ENCODE measurements at places on chromosomes 6 and 20. TPM values are rescaled to one million over a fixed set of nuclear protein-coding genes. Genes with fewer than 3 reads are reported as not detected.

GRCh38 chr6:163897669-163898068, 483.2 kb downstream of the QKI start:
- H3K4me1 ChIP-seq, result no peaks in the 10 kb centered on the region
- no peak overlapping the region for H3K27ac ChIP-seq
- DNase-seq, result no peak
- no peak overlapping the region for H3K4me3 ChIP-seq
- H3K36me3 ChIP-seq, result no peaks in the 10 kb centered on the region

The GLP1R gene
- total RNA-seq, result 9.7 TPM

DNA sequence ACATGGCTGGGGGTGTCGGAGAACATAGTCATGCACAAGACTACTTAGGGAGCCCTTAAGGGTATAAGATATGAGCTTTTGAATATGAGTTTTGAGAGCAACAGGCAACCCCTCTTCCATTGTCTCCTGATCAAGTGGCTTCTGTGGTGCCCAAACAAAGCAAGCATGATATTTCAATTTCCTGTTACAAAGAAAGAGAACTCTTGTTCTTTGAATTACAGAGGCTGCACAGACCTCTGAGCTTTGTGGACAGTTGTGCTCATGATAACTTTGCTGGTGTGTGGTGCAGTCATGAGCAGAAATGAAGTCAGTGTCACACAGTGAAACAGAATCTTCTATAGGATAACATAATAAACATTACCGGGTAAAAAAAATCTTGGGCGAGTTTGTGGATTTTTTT, 66.8 kb upstream of the THEMIS start:
- no peak overlapping the region for H3K27ac ChIP-seq
- H3K4me1 ChIP-seq, result no peaks in the 10 kb centered on the region
- DNase-seq, result no peak
- no peaks in the 10 kb centered on the region for H3K27me3 ChIP-seq

DNA sequence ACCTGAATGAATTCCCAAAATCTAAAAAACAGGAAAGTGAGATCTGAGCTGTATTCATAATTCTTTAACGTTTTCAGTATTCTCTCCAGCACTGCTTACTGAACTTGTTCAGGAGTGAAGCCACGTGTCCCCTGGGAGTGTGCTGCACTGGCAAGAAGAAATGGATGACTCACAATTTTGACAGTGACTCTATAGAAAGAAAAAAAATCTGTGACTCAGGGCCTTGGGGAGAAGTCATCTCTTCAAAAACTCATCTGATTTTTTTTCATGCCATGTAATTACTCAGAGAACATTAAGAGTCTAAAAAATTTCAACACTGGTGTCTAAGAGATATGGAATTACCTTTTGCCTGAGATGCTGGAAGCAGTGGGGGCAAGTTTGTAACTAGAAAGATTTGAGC, 39.7 kb downstream of the ANKEF1 start:
- no peaks in the 10 kb centered on the region for H3K36me3 ChIP-seq
- no peak overlapping the region for H3K4me3 ChIP-seq
- no peaks in the 10 kb centered on the region for H3K27me3 ChIP-seq
- no peak overlapping the region for H3K27ac ChIP-seq
- peaks cover 16% of the 10 kb centered on the region for H3K4me1 ChIP-seq
- no peak for DNase-seq

- DNase-seq, result no peak
- H3K36me3 ChIP-seq, result no peaks in the 10 kb centered on the region
- no peak overlapping the region for H3K27ac ChIP-seq
- H3K4me1 ChIP-seq, result no peaks in the 10 kb centered on the region
- H3K27me3 ChIP-seq, result no peaks in the 10 kb centered on the region
These were observed 271.7 kb upstream of the CHD6 start for GRCh38 chr20:41889844-41890224.

GRCh38 chr6:30263734-30264133, 50.5 kb upstream of the TRIM26 start:
- H3K27me3 ChIP-seq, result no peaks in the 10 kb centered on the region
- no peak overlapping the region for H3K27ac ChIP-seq
- no peak for DNase-seq
- H3K36me3 ChIP-seq, result no peaks in the 10 kb centered on the region

DNA sequence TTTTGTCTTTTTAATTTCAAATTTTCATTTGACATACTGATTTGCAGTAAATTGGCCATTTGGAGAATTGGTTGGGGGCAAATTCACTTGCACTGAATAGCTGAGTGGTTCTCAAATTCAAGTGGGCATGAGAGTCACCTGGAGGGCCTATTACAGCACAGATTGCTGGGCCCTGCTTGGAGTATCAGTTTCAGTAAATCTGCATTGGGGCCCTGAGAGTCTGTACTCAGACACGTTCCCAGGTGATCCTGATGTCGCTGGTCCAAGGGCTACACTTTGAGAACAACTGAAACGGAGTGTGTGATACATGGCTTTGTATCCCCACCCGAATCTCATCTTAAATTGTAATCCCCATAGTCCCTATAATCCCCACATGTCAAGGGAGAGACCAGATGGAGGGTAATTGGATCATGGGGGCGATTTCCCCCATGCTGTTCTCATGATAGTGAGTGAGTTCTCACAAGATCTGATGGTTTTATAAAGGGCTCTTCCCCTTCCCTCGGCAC, 115.9 kb downstream of the KLHL32 start:
- H3K4me3 ChIP-seq, result no peak overlapping the region
- no peaks in the 10 kb centered on the region for H3K27me3 ChIP-seq
- no peak for DNase-seq
- H3K4me1 ChIP-seq, result no peaks in the 10 kb centered on the region

GRCh38 chr6:119187596-119187995, 109.1 kb upstream of the FAM184A start:
- no peak overlapping the region for H3K4me3 ChIP-seq
- H3K27ac ChIP-seq, result no peak overlapping the region
- H3K27me3 ChIP-seq, result no peaks in the 10 kb centered on the region
- H3K4me1 ChIP-seq, result no peaks in the 10 kb centered on the region

- H3K36me3 ChIP-seq, result no peaks in the 10 kb centered on the region
- no peak overlapping the region for H3K27ac ChIP-seq
- peaks cover 45% of the 10 kb centered on the region for H3K4me1 ChIP-seq
- peak; percentile 58 for DNase-seq
These were observed 82.4 kb upstream of the TAB2 start for GRCh38 chr6:149235130-149235561.

GRCh38 chr6:46288835-46289234, 118.1 kb upstream of the ENPP5 start:
- H3K4me1 ChIP-seq, result no peaks in the 10 kb centered on the region
- no peaks in the 10 kb centered on the region for H3K27me3 ChIP-seq
- H3K4me3 ChIP-seq, result no peak overlapping the region
- H3K36me3 ChIP-seq, result no peaks in the 10 kb centered on the region
- H3K27ac ChIP-seq, result no peak overlapping the region

The GJA1 gene
- total RNA-seq, result 25.2 TPM

DNA sequence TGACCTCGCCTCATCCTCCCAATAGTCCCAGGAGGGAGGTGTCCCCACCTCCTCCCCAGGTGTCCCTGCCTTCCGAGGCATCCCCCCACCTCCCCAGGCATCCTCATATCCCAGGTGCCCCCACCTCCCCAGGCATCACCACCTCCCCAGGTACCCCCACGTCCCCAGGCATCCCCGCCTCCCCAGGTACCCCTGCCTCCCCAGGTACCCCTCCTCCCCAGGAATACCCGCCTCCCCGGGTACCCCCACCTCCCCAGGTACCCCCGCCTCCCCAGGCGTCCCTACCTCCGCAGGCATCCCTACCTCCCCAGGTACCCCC, 198.9 kb downstream of the SYNDIG1 start:
- H3K36me3 ChIP-seq, result no peaks in the 10 kb centered on the region
- no peak overlapping the region for H3K27ac ChIP-seq
- no peak for DNase-seq
- H3K4me3 ChIP-seq, result no peak overlapping the region
- no peaks in the 10 kb centered on the region for H3K4me1 ChIP-seq

DNA sequence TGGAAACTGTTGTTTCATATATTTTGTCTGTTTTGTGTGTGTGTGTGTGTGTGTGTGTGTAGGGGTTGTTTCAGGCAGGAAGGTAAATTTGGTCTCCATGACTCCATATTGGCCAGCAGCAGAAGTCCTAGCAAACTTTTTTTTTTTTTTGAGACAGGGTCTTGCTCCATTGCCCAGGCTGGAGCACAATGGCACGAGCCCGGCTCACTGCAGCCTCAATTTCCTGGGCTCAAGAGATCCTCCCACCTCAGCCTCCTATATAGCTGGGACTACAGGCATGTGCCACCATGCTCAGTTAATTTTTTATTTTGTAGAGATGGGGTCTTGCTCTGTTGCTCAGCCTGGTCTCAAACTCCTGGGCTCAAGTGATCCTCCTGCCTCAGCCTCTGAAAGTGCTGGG, 75.8 kb downstream of the PRDM1 start:
- H3K4me1 ChIP-seq, result no peaks in the 10 kb centered on the region
- H3K4me3 ChIP-seq, result no peak overlapping the region
- no peak overlapping the region for H3K27ac ChIP-seq
- no peaks in the 10 kb centered on the region for H3K27me3 ChIP-seq
- no peak for DNase-seq
- H3K36me3 ChIP-seq, result no peaks in the 10 kb centered on the region

DNA sequence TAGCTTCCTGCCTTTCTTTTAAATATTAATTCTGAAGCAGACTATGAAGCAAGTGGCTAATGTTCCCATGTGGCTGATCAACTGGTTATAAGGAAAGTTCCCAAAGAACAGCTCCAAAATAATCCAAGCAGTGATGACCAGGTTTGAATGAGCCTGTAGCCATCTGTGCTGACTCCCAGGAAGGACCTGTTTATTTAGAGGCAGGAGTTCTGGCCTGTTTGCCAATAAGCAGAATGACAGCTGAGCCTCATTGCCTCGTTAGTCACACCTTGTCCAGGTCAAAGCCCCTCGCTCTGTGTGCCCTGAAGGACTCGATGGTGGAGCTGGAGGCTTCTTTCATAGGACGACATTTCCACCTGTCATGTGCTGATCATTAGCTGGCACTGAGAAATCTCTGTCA, 97.4 kb downstream of the TMEM170B start:
- peak; percentile 59 for DNase-seq
- H3K4me1 ChIP-seq, result peaks cover 33% of the 10 kb centered on the region
- peak overlapping the region; percentile 62 for H3K27ac ChIP-seq
- H3K4me3 ChIP-seq, result no peak overlapping the region
- no peaks in the 10 kb centered on the region for H3K36me3 ChIP-seq
- H3K27me3 ChIP-seq, result no peaks in the 10 kb centered on the region

The HLA-DQB1 gene
- total RNA-seq, result 3.2 TPM

The HEY2 gene
- total RNA-seq, result 2.0 TPM

The SPATS1 gene
- not detected for total RNA-seq

The MCCD1 gene
- total RNA-seq, result not detected

All from pancreas (tissue), 10 donors.